Progenitor cell of endocrine pancreas (in vitro differentiated cells): ENCODE measurements at places on chromosomes 12 and 14.

GRCh38 chr12:107306141-107306659 is 212.9 kb upstream of the CRY1 start:
- H3K4me3 ChIP-seq, result no peak overlapping the region
- no peaks in the 10 kb centered on the region for H3K4me1 ChIP-seq
- H3K27me3 ChIP-seq, result peaks cover 34% of the 10 kb centered on the region
- no peak overlapping the region for H3K27ac ChIP-seq

GRCh38 chr12:53729644-53730043 is 2.4 kb upstream of the CALCOCO1 start:
- H3K27ac ChIP-seq, result peak overlapping the region; percentile 23
- no peak overlapping the region for H3K4me3 ChIP-seq

DNA sequence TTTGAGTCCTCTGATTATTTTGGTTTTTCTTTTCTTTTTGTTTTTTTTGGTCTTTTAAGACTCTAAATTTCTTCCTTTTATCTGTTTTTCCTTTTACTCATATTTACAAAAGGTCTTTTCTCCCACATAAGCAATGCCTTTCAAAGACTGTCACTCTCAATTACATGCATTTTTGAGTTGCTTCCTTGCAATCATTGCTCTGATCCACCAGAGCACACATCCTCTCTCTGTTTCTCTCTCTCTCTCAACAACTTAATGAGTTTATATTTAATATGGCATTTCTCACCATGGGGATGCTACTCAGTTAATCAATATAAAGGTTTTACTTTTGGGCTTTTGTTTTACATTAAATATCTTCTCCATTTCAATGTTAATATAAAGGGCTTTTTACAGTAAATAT is 62.7 kb upstream of the OR10AD1 start:
- peaks cover 49% of the 10 kb centered on the region for H3K27me3 ChIP-seq
- DNase-seq, result no peak
- H3K27ac ChIP-seq, result no peak overlapping the region

DNA sequence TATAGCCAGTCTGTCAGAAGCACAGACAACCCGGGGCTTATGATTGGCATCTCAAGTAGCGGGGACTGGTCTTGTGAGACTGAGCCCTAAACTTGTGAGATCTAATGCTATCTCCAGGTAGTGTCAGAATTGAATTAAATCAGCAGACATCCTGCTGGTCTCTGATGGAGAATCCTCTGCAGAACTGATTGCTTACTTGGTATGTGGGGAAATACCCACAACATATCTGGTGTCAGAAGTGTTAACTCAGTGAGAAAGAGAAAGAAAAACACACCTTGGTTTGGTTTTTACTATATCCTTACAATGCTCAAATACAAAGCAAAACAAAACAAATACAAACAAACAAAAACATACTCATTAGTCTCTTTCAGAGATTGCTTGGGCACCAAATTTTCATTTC is 10.0 kb downstream of the SEL1L start:
- DNase-seq, result no peak
- no peaks in the 10 kb centered on the region for H3K27me3 ChIP-seq
- H3K36me3 ChIP-seq, result peaks cover 26% of the 10 kb centered on the region
- no peak overlapping the region for H3K4me3 ChIP-seq

GRCh38 chr12:28602786-28603185 is 412.5 kb downstream of the CCDC91 start:
- no peak for DNase-seq
- H3K36me3 ChIP-seq, result peaks cover 4% of the 10 kb centered on the region
- no peak overlapping the region for H3K27ac ChIP-seq
- no peaks in the 10 kb centered on the region for H3K4me1 ChIP-seq
- H3K4me3 ChIP-seq, result no peak overlapping the region

DNA sequence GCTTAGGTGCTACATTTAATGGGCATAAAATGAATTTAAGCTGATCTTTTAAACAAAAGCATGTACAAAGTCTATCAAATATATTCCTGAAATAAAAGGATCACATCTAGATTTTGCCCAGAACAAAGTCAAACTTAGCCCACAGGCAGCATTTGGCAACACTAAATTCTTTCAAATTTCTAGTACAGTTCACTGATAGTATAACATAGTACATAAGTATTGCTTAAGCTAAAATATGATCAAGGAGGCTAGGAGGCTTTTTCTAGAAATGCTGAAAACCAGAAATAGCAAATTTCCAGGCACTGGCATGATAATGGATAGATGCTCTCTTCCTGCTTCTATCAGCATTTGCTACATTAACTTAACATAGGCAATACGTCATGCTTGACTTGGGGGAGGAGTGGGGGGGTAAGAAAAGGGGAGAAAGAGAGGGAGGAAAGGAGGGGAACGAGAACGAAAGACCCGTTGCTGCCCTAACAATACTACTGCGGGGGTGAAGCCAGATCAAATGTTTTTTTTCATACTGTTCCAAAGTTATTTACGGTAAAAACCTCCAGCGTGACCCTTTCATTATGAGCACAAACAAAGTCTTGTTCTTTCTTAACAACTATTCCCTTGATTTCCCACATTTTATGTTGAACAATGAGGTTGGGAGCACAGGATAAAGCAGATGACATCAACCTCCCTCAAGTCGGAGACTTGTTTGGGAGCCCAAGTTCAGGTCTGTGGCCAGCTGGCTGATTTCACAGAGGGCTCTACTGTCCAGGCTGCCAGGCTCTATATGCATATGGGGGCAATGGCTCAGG is 10.6 kb downstream of the TMED10 start:
- H3K4me3 ChIP-seq, result no peak overlapping the region
- no peaks in the 10 kb centered on the region for H3K36me3 ChIP-seq
- no peak for DNase-seq
- H3K4me1 ChIP-seq, result peaks cover 24% of the 10 kb centered on the region

DNA sequence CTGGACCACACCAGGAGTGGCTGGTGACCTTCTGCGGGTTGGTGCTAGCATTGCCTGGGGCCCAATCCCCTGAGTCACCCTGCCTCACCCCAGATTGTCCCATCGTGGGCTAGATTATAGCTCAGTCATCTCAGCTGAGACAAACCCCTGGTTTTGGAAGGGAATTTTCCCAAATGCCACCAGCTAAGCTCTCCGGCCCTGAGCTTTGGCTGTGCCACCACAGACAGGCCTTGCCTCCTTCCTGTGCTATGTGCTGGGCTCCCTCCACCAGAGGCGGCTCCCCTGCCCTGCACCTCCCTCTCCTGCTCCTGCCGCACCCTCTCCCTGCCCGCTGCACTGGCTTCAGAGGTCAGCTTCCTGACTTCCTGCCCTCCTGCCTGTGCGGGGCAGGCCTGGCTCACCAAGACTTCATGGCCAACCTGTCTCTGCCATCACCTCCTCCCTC is 196.3 kb downstream of the TSPAN9 start:
- H3K27me3 ChIP-seq, result no peaks in the 10 kb centered on the region
- no peak overlapping the region for H3K4me3 ChIP-seq
- H3K4me1 ChIP-seq, result no peaks in the 10 kb centered on the region
- no peak overlapping the region for H3K27ac ChIP-seq
- DNase-seq, result no peak
- no peaks in the 10 kb centered on the region for H3K36me3 ChIP-seq
